ENCODE measurements at places on chromosomes 12 and 14. TPM values are rescaled to one million over a fixed set of nuclear protein-coding genes. Genes with fewer than 3 reads are reported as not detected.

DNA sequence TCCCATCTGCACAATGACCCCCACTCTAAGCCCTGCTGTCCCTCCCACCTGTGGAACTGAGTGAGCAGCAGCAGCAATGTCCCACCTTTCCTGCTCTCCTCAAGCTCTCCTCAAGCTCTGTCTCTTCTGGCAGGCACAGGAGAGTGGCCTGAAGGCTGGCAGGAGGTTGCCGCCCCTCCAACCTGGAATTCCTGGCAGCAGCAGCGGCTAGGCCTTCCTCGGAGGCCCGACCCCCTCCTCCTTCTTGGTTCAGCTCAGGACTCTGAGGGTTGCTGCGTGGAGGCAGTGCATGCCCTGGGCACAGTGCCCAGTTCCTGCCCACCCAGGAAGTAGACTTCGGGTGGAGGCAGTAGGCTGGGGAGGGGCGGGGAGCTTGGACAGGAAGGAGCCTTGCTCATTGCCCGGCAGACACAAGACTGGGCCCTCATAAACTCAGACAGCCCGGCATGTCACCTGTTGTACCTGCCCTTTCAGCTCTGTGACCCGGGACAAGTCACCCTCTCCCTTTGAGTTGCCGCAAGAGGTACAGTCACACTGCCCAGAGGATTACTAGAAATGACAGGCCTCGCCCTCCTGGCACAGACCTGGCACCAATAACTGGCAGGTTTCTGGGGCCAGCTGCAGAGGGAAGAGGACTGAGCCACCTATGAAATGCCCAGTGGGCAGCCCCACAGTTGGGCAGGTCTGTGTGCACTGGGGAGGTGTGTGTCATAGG lies 2.1 kb upstream of the SERPINA1 start:
- no peak for DNase-seq

DNA sequence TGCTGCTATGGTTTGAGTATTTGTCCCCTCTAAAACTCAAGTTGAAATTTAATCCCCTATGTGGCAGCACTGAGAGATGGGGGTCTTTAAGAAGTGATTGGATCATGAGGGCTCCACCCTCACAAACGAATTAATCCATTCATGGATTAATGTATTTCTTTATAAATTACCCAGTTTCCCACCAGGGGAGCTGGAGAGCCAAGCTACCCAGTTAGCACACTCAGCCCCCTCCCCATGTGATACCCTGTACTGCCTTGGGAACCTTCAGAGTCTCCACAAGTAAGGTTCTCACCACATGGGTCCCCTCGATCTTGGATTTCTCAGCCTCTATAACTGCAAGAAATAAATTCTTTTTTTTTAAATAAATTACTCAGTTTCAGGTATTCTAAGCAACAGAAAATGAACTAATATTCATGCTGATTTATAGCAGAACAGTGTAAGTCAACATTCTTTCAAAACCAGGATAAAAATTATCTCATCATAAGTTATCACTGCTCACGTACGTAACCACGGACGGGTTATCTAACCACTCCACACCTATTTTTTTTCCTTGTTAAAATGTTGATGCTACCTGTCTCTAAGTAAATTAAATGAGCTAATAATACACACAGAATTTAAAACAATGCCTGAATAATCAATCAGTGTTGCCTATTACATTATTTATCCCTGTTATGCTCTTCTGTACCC lies 3.6 kb downstream of the NAP1L1 start:
- DNase-seq: peak; percentile 30

Gene OR4K15
- total RNA-seq: not detected

DNA sequence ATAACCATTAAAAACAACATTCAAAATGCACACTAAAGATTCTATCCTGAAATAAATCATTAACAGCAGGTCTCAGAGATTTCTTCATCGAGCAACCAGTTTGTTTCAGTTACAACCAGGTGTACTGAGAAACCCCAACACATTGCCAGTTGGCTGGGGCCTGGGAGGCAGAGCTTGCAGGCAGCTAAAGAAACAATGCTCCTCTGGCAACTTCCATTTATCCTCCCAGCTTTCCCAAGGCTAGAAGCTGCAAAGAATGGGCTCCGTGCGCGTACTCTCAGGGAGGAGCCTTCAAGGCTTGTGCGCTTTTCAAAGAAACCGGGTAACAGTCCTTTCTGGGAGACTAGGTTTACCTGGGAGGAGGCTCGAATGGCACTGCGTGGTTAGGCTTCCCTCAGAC lies 181.6 kb downstream of the MSRB3 start:
- no peak for DNase-seq

Gene SCNN1A
- 7.1 TPM for total RNA-seq

- DNase-seq: no peak
Observed at GRCh38 chr14:84129007-84129406, 1400.9 kb upstream of the FLRT2 start.

DNA sequence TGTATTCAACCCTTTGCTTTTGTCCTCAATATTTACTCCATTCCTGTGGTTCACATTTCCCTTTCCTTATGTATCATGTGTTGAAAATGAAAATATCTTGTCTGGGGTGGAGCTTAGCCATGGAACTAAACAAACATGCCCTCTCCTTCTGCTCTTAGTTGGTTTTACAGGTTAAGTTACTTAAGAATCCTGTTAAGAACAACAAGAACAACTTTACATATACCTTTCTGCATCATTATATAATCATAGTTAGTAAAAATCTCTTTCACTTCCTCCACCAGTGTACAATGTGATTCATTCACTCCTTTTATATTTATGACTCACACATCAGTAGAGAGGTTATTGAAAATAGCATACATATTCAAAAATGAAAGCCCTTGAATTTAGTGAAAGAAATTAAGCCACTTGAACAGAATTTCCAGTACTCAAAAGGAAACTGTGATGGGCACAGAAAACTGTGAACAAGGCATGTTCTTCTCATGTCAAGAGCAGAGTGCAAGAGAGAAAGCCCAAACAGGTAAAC lies 307.7 kb downstream of the CCDC91 start:
- peak; percentile 8 for DNase-seq

DNA sequence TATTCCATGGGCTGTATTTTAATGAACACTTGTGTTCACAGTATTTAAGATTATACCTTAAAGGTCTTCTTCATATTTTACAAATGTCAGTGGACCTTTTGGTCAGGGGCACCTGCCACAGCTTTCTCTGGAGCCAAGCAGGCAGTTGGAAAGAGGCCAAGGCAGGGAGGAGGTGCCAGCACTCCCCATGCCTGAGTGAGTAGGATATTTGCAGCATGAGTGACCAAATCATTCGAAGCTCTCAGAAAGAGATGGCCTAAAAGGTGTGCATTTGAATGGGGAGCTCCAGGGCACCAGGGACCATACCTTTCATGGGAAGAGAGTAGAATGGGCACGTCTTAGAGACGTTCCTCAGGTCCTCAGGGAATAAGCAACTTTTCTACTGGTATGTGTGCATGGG lies 121.6 kb downstream of the GPR135 start:
- DNase-seq: no peak

DNA sequence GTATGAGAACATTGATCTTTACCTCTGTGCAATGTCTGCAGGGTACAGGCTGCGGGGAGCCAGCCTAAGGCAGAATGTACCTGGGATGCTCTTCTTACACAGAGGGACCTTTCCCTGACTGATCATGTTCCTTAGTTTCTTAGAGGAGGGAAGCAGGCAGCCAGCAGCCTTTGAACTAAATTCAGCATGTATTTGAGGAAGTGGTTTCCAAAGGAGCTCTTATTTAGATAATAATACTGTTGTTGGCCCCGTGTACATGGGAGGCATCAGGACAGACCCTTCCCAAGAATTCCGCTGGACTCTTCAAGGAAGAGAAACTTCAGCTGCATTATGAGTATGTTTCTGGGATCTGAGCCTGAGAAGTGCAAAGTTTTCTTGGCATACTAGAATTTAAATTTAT lies 98.8 kb downstream of the CCDC92 start:
- no peak for DNase-seq

DNA sequence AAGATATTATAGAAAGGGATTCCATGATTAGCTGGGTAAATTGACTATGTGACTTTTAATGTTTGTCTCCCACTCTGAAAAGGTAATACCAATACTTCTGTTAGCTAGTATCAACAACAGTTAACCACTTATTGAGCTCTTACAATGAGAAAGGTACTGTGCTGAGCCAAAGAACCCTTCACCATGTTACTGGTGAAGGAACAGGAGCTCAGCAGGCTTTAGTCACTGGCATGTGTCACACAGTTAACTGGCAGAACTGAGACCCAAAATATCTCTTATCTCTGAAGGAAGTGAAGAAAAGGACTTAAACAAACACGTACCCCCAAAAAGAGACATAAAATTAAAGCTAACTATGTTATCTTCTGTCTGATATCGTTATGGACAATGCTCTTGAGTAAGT lies 170.6 kb downstream of the MED13L start:
- DNase-seq: peak; percentile 5

DNA sequence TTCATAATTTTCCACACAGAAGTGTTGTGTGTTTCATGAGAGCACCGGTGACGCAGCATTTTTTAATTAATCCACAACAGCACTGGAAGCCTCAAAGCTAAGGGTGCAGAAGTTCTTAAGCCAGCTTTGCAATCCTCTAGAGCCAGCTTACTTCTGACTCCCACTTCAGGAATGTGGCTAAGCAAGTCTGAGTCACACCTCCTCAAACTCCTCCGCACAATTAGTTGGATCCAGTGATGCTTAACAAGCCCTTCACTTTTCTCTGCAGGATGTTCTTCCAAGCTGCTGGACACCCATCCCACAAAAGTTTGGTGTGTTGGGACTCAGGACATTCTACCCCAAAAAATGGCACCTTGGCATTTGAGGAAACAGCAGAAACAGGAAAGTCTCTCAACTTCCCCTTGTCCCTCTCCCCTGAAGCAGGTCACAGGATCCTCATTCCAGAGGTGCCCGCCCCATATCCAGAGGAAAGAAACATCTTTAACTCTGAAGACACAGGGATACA lies 210.0 kb downstream of the PPM1H start:
- DNase-seq: peak; percentile 96

DNA sequence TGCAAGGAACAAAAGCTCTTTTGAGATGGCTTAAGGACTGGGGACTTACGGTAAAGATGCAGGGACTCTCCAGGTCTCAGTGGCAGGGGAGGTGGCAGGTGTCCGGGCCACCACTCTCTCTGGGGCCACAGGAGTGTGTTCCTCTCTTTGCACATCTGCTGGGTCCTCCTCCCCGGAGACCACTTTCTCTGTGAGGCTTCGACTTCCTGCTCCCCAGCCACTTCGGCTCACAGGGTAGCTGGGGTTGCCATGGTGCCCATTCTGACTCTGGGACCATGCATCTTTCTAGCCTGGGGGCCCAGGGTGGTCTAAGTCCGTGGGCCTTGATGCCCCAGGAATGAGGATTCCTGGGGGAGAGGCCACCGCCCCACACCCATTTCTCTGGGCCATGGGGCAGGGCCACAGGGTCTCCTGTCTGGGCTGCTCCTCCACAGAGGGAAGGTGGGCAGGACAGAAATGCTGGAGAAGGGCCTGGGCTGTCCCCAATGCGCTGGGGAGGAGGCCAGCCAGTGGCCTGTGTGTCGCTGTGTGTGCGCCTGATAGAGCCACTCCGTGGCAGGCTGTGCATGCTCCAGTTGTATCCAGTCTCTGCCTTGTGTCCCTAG lies 38.5 kb downstream of the CCDC92 start:
- no peak for DNase-seq

DNA sequence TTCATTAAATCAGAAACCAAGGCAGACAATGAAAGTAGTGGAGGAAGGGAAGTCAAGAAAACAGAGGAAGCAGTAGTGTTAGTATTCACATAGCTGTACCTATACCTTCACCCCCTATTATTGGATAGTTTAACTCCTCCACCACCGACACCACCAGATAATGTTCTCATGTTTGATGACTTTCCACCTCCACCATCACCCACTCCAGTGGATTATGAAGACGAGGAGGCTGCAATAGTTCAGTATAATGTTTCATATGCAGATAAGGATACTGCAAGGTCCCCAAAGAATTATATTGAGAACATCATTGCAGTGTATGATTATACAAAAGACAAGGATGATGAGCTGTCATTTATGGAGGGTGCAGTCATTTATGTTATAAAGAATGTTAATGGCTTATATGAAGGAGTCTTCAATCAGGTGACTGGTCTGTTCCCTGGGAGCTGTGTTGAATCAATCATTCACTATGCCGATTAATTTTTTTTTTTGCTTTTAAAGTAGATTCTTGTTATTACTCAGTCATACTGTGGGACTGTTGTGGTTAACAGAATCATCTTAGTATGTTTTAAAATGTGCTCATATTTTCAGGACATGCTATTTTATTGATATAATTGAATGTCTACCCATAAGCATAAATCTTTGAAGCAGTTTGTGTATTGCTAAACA lies 32.2 kb upstream of the KTN1 start:
- DNase-seq: no peak

Gene RAD9B
- total RNA-seq: 1.2 TPM

DNA sequence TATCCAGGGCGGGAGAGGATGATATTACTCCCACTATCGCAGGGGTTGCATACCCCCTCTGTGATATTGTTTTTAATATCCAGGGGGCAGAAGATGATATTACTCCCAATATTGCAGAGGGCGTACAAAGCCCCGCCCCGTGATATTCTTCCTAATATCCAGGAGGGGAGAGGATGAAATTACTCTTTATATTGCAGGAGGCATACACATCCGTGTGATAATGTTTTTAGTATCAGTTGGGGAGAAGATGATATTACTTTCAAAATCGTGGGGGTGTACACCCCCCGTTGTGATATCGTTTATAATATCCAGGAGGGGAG lies 52.9 kb upstream of the OXA1L start:
- DNase-seq: no peak

DNA sequence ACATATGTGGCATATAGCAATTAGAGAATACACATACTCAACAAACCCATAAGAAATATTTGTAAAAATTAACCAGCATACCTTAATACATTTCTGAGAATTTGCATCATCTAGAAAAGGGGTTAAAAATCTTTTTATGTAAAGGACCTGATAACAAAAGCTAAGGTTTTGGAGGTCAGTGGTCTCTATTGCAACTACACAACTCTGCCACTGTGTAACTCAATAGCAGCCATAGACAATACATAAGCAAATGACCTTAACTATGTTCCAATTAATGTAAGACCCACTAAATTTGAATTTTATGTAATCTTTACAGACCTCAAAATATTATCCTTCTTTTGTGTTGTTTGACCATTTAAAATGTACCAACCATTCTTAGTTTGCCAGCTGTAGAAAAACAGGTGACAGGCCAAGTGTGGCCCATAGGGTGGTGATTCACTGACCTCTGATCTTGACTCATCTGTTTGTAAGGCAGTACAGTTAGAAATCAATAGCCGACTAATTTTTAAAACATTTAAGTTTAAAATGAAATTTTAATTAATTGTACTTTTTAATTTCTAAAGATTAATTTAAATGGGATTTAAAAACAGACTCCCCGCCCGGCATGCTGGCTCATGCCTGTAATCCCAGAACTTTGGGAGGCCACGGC lies 7.4 kb upstream of the EPS8 start:
- peak; percentile 26 for DNase-seq

GRCh38 chr12:49706351-49707127 lies 666 bp downstream of the FMNL3 start:
- DNase-seq: peak; percentile 64

Gene CLEC14A
- total RNA-seq: 344 TPM

Gene NFATC4
- total RNA-seq: 11.1 TPM

DNA sequence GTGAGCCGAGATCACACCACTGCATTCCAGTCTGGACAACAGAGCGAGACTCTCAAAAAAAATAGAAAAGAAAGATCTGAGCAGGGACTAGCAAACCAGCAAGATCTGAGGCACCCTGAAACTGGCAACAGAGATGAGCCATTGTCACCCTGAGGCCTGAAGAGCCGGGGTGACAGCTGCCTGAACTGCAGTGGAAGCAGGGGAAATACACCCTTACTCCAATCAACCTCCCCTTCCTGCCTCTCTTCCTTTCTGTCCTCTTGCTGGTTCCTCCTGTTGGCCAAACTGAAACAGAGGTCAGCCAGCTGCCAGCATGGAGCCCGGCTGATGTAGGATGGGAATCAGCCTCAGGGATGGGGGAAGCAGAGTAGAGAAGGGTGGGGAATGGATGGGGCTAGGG lies 192.0 kb downstream of the CHST11 start:
- DNase-seq: peak; percentile 18
